ENCODE measurements at places on chromosomes 11 and 22.
A peak's percentile ranks its signal among the peaks of the same experiment; 100 is the strongest.

GRCh38 chr11:34458525-34458924 is 19.8 kb downstream of the CAT start:
- DNase-seq, result no peak

DNA sequence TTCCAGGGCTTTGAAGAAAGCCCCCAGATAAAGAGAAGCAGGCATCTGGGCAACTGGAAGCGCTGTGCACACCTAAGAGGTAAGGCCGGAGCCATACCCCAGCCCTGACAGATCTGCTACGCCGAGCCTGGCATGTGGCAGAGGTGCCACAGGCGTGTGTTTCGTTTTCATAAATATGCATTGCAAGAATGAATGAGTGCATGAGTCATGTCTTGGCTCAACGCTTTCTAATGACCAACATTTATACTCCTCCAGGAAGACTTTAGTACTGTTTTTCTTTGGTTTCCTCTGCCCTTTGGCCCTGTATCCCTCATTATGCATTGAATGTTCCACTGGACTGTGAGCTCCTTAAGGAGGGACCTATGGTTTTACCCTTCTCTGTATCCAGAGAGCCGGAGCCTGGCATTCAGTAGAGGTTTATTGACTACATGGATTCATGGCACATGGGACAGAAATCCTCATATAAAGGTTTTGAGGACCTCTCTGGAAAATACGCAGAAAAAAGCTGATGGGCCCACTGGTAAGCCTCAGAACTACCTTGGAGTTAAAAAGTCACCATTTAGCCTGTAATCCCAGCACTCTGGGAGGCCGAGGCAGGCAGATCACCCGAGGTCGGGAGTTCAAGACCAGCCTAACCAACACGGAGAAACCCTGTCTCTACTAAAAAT is 38.9 kb upstream of the CSNK2A3 start:
- no peak for DNase-seq

- DNase-seq, result no peak
These were observed 40.3 kb downstream of the BUD13 start for GRCh38 chr11:116732271-116733042.

DNA sequence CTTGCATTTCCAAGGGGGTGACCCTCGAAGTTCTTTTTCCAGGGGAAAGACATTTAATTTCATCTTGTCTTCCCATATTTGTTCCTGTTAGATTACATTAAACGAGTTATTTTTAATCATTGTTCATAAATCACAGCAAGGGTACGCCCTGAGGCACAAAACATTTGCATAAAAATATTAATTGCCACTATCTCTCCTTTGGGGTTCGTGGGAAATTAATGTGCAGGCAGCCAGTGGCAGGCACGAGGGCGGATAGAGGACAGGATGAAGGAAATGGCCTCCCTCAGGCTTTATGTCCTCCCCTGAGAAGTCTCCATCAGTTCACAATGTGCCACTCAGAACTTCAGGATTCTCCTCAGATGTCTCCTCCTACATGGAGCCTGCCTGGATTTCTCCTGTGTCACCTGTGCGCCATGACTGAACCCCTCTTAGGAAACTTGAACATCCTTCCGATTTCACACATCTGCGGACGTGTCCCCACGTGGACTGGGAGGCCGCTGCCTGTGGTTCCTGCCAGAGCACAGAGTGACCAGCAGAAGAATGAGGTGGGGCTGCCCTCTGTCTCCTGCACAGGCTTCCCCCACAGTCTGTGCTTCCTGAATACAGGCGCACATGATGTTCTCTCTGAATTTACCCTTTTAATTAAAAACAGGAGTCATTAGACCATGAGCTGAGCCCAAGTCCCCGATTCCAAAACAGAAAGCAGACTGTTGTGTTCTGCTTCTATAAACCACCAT is 1085.9 kb downstream of the TBC1D22A start:
- peak; percentile 28 for DNase-seq
